ENCODE measurements at places on chromosomes 4 and X.

GRCh38 chr4:24657768-24658617, 73.6 kb upstream of the DHX15 start:
- DNase-seq, result no peak

DNA sequence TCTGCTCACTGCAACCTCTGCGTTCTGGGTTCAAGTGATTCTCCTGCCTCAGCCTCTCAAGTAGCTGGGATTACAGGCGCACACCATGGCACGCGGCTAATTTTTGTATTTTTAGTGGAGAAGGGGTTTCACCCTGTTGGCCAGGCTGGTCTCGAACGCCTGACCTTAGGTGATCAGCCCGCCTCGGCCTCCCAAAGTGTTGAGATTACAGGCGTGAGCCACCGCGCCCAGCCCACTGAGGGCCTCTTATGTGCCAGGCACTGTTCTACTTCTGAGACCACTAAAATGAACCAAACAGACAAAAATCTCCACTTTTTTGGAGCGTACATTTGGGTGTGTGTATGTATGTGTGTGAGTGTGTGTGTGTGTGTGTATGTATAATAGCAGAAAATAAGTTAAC, 117.2 kb upstream of the H2AZ1 start:
- DNase-seq, result no peak

GRCh38 chrX:124804962-124805361, 458.6 kb downstream of the SH2D1A start:
- DNase-seq, result no peak

DNA sequence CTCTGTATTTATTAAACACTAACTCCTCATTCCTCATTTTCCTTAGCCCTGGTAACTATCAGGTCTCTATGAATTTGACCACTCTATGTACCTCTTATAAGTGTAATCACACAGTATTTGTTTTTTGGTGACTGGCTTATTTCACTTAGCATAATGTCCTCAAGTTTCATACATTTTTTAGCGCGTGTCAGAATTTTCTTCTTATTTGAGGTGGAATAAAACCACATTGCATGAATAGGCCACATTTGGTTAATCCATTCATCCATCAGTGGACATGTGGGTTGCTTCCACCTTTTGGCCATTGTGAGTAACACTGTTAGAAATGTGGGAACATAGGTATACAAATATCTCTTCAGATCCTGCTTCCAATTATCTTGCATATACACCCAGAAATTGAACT, 341.2 kb upstream of the BOD1L1 start:
- DNase-seq, result no peak

DNA sequence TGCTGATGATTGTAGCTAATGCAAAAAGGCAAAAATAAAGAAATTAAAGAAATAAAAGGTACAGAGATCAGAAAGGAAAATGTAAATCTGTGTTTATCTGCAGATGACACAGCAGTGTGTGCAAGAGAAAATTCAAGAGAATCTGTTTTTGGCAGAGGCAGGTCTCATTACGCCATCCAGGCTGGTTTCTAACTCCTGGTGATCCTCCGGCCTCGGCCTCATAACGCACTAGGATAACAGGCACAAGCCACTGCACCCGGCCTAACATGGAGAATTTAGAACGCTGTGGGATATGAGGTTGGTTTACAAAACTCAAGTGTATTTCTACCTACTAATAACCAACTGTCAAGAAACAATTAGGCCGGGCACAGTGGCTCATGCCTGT, 29.4 kb downstream of the CTBP1 start:
- no peak for DNase-seq

DNA sequence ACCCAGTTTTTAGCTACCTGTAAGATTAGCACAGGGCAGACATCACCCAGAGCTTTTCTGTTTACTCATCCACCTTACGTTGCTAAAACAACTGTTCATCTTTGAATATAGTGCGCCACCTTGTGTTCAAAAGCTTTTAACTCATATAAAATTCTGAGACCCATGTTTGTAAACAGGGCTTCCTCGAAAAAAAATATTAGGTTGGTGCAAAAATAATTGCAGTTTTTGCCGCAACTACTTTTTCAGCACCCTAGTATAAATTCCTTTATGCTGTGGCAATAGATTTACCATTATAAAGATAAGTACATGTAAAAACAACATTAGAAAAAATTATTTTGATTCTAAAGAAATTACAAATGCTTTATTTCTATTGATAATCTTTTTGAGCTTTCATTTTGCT, 147.9 kb downstream of the LRBA start:
- DNase-seq, result no peak

DNA sequence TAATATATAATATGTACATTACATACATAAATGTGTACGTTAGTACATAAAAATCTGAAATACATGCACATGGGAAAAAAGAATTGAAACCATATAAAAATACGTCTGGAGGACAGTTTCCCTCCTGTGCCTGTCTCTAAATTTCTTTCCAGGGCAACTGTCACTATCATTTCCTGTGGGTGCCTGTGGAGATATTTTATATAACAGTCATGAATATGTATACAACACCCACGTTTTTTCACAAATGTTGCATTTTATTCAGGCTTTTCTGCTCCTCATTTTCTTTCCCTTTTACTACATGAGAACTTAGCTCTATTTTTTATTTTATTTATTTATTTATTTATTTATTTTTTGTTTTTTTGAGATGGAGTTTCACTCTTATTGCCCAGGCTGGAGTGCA, 24.2 kb upstream of the GRPEL1 start:
- no peak for DNase-seq

DNA sequence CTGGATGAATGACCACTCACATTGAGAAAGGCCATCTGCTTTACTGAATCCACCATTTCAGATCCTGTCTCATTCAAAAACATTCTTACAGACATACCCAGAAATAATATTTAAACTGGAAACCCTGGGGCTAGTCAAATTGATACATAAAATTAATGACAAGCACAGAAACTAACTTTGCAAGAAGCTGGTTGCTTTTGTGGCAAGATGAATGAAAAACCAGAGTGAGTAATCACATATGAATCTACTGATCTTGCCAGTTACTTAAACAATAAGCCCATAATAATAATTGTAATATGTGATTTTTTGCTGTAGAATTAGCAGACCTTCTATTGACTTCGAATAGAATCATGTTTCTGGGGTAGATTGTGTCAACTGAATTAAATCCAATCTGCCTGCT, 235.1 kb downstream of the PPARGC1A start:
- DNase-seq, result no peak

DNA sequence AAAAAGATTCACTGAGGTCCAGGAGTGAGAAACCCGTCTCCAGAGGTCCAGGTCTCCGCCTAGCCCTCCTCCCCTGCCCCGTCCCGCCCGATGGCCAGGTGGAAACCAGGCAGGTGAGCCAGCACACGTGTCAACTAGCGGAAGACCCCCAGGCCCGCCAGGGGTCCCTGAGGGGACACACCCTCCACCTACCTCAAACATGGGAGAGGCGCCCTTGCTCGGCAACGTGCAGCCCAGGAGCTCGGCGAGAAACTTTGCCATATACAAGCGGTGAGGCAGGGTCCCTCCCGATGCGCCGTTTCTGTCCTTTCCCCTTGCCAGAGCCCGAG, 330.0 kb downstream of the HNRNPD start:
- no peak for DNase-seq

GRCh38 chr4:183141997-183142396, 42.9 kb downstream of the WWC2 start:
- DNase-seq, result no peak

- DNase-seq, result no peak
Observed at GRCh38 chr4:184383497-184384055, 90.8 kb downstream of the IRF2 start.

GRCh38 chr4:125323654-125324053, 8.9 kb downstream of the FAT4 start:
- no peak for DNase-seq

DNA sequence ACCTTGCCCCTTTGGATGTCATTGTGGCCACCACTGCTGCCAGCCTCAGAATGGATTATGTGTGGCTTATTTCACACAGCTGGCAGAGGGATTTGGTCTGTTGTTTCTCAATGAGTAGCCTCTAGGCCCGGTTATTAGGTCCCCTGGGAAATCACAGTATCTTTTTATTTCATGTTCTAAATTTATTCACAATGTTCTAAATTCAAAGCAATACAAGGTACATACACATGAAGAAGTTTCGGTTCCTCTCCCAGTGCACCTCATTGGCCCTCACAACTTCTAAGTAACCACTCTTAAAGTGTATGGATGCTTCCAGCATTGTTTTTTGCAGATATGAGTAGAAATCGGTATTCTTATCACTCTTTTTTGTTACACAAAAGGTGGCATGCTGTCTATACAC, 262.7 kb downstream of the RCHY1 start:
- no peak for DNase-seq

GRCh38 chr4:17427991-17428390, 83.9 kb downstream of the QDPR start:
- no peak for DNase-seq

DNA sequence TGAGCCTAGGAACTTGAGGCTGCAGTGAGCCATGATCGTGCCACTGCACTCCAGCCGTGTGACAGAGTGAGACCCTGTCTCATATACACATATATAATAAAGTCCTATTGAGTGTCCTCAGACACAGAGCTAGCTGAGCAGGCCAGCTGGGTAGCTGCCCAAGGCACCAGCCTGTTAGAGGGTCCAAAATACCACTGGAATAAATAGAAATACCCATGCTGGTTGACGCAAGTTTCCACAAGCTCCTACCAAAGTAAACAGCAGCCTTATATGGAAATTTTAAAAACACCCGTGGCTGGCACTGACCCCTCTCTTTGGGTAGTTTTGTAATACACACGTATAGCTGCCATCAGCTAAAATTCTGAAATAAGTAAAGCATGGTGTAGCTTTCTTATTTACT, 348.6 kb downstream of the BCOR start:
- no peak for DNase-seq

GRCh38 chr4:139085141-139085540, 69.6 kb downstream of the NOCT start:
- no peak for DNase-seq

DNA sequence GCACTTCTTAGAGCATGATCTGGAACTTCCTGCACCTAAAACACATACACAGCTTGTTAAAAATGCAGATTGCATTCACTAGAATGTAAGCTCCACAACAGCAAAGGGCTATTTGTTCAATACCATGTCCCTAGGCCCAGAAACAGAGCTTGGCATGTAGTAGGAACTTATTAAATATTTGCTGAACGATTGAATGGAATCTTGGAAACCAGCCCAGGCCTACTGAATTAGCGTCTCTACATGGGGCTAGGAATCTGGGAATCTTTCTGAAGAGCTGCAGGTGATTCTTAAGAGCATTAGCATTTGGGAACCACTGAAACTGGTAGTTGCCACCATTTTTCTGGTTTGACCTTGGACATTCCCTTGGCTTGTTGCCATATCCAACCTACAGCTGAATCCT, 234.1 kb downstream of the STIM2 start:
- DNase-seq, result no peak

DNA sequence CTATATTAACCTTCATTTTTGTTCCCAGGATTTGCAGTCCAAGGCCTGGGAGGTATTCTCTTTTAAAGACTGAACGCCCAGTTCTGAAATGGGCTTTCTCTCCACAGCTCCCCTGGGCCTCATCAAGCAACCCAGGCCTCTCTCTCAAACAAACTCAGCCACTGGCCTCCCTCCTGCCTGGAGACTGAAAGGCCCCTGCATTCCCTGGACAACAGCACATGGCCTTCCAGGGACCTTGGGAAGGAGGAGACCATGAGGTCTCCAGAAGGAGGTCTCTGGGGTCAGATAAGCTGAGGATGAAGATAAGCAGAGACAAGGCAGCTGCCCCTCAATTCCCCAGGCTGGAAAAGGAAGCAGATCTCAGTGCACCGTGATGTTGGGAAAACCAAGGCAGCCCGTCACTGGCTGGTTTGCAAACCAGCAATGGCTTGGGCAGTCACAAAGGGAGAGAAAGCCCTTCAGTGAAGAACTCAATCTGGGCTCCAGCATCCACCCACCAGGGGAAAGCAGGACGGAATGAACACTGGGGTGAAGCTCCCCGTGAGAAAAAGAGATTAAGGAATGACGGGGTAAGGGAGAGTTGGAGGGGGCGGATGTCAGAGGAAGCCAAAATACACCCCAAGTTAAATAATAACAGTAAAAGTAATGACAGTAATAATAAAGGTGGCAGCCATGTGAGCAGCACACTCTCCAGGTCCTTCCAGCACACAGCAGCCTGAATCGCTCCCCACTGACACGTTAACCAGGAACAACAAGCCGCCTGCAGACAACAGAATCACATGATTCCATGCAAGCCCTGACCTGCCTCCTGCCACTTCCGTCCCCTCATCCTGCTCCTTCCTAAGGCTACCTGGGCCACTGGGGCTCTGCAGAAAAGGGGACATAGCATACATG, 22.3 kb downstream of the AMOT start:
- no peak for DNase-seq

- DNase-seq, result no peak
Observed at GRCh38 chrX:40106676-40107290, 9.0 kb upstream of the BCOR start.

DNA sequence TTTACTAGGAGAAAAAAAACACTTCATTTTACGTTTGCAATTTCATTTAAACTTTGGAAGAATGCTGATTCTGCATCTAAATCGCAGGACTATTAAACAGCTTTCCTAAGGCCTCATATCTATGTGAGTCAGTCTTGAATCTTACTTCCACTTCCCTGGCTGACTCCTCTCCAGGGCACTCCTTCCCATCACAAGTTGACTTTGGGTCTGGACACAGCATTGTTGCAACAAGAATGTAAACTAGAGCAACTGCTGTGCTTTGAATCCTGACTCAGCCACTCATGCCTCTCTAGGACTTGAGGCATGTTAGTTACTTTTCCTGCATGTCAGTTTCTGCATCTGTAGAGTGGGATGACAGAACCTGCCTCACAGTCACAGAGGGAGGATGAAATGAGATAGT, 413.8 kb downstream of the FAT4 start:
- no peak for DNase-seq

- DNase-seq, result no peak
Observed at GRCh38 chrX:21990832-21991231, 41.3 kb upstream of the PHEX start.

GRCh38 chr4:244471-244870, 60.8 kb downstream of the ZNF732 start:
- no peak for DNase-seq

DNA sequence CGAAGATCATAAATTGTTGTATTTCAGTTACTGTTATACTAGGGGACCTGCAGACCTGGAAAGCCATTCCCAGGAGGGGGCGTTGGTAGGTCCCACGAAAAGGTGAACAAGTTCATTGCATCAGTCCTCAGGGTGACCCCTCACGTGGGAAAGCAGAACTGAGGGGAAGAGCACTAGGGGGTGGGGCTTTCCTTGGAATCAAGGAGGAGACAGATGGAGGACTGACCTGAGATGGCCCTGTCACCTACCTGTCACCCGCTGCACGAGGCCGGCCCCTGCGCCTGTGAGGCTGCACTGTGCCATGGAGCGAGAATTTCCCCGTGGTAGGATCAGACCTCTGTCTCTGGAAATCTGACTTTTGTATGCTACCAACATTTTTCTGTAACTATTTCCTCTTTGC, 41.8 kb upstream of the CLDN24 start:
- no peak for DNase-seq

GRCh38 chr4:3675251-3676115, 90.7 kb upstream of the ADRA2C start:
- no peak for DNase-seq
